Cardiac fibroblast (primary cell): ENCODE measurements at places on chromosomes 3 and 15.

DNA sequence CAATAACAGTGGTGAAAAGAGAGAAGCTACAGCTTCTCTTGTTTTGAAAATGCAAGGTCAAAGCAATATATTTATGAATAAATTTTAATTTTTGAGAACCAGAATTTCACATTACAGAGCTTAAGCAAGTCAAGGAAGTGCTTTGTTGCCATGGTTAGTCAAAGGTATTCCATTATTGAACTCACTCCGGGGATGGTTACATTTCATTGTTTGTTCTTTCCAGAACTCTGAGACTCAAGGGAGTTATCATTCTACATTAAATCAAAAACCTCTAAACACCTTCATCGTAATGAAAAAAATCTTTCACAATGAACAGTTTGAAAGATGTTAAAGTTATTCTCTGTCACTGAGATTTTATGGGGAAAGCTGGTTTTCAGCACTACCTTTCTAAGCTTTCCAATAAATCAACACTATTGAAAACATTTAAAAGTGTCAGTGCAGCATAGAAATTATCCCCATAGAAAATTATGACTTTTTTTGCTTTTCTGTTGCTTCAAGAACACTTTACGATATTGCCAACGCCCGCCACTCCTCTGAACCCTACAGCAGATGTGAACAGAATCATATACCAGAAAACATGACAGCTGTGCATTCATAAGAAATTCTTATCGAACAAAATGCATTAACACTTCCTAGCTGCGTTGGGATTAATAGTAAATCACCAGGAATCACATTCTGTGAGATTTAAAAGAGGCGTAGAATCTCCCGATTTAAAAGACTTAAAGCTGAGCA is 83.0 kb downstream of the OTOL1 start:
- no peak for DNase-seq

- DNase-seq: peak; percentile 56
Observed at GRCh38 chr3:140467104-140467577, 210.7 kb upstream of the TRIM42 start.

DNA sequence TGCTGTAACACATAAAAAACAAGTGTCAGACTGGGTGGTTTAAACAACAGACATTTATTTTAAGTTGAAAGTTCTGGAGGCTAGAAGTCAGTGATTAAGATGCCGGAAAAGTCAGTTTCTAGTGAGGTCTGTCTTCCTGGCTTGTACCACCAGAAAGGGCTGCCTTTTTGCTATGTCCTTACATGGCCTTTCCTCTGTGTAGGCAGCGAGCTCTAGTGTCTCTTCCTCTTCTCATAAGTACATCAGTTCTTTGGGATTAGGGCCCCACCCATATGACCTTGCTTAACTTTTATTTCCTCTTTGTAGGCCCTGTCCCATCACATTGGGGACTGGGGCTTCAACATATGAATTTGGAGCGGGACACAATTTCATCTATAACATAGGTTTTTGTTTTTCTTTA is 128.0 kb downstream of the BBX start:
- DNase-seq: no peak

GRCh38 chr15:93210995-93211394 is 122.0 kb upstream of the RGMA start:
- DNase-seq: no peak

GRCh38 chr3:167520266-167521005 is 46.6 kb upstream of the SERPINI2 start:
- DNase-seq: no peak

DNA sequence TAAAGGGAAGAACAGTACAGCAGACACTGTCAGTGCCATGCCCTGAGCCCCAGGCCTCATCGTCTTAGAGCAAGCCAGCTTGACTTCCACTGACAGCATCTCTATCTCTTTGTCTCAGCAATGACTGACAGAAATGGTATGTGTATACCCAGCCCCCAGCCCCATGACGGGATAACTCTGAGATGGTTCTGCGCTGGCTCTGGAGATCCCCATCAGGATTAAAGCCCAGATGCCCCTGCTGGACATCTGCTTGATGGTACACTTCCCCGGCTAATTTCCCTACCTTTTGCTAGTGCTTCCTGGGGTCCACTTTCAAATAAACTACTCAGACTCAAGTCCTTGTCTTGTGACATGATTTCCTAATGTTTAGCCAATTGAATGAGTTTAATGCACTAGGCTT is 7.6 kb downstream of the NMNAT3 start:
- no peak for DNase-seq

- DNase-seq: no peak
Observed at GRCh38 chr3:54744291-54744690, 183.6 kb downstream of the LRTM1 start.

GRCh38 chr3:46535746-46536145 is 30.4 kb downstream of the LRRC2 start:
- no peak for DNase-seq

DNA sequence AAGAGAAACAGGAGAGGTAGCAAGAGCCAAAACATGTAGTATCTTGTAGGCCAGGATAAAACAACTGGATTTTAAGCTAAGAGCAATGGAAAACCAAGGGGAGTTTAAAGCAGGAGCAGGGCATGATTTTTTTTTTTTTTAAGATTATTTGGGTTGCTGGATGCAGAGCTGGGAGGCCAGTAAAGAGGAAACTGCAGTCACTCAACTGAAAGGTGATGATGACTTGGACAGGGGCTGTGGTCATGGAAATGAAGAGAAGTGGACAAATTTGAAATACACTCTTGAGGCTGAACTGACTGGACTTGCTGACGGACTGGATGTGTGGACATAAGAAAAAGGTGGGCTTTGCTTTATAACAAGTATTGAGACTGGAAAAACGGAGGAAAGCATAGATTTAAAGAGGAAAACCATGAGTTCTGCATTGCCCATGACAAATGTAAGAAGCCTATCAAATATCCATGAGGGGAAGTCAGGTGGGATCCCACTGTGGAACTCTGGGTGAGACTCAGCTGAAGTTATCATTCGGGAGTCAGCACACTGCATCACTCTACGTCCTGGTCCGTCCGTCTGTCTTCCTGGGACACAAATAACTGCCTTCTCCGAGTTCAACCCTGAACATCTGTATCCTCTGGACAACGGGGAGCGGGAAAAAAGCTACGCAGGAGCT is 688 bp downstream of the XPC start:
- no peak for DNase-seq

DNA sequence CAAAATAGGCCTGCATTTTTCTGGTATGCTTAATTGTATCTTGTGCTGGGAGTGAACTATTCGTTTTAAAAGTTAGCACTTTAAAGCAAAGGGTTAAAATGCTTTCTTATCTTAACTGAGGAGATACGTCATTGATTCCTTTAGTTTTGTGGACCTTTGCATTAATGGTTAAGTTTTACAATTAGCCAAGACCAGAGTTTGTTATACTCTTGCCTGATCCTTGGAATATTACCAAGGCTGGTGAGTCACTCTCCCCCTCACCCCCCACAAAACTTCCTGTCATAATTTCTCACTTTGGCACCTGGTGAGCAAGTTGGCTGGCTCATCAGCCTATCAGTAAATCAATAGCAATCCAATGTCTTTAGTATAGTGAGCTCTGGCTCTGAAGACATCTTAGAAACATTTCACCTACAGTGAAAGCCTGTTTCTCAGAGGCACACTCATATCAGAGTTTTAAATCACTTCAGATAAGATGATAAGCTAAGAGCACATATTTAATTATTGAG is 26.7 kb downstream of the SLC2A2 start:
- DNase-seq: peak; percentile 76

DNA sequence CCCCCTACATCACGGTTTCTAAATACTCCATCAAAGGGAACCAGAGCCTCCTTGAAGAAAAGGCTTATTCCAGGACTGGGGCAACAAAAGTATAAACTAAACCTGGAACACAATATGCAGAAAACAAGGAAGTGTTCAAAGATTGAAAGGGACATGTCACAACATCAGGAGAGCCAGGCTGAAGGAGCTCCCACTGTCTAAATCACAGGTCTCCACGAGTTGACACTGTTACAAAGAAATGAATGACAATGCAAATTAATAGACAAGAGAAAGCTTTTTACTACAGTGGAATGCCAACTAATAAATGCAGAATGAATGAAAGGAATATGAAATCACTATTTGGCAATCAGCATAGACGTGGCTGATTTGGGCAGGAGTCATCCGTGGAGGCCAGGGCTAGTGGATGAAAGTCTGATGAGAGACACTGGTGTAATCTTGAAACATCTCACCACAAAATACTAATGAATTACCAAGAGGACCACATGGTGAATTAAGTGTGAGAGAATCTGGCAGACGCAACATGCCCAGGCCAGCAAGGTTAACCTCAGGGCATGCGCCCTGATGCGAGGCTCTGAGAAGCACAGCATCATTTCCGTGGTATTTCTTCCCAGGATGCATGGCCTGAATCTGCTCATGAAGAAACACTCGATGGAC is 123.8 kb upstream of the TJP1 start:
- DNase-seq: peak; percentile 71

- no peak for DNase-seq
Observed at GRCh38 chr15:78342021-78342420, 1.9 kb downstream of the CRABP1 start.

DNA sequence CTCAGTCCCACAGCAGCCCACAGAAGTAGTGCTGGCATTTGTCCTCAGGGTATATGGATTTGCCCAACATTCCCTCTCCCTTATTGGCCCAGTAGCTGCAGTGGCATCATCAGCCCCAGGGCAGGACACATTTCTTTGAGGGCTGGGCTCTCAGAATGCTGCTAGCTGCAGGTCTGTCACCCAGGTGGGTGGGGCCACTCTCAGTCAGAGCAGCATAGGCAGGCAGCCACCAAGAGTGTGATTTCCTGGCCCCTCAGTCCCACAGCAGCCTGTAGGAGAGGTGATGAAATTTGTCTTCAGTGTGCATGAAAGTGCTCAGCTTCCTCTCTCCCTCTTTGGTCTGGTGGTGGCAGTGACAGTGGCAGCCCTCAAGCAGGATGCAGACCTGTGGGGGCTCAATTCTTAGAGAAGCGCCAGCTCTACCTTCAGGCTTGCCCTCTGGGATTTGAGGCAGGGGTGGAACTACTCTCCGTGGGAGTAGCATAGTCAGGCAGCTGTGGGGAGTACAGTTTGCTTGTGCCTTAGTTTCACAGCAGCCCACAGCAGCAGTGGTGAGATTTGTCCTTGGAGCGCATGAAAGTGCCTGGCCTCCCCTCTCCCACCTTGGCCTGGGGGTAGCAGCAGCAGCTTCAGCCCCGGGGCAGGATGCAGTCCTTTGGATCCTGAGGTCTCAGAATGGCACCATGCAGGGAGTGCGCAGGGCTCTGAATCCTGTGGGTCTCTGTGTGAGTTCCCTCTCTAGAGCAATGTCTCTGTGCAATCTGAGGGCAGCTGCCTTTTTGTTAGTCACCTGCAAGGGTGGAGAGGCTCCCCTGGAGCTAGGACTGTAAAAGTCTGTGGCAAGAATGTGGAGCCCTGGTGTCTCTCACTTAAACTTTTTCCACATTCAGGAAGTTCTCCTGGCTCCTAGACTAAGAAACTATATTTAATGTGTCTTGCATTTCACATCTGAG is 1229.1 kb downstream of the ROBO2 start:
- DNase-seq: no peak

DNA sequence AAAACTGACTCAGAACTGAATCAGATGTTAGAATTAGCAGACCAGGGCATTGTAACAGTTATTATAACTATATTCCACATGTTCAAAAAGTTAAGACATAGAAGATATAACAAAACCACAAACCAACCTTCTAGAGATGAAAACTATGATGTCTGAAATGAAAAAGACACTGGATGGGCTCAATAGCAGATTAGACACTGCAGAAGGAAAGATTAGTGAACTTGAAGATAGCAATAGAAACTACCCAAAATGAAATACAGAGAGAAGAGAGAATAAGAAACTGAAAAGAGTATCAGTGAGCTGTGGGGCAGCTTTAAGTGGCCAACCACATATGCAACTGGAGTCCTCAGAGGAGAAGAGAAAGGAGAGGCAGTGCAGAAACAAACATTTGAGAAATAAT is 132.0 kb upstream of the ATP2B2 start:
- no peak for DNase-seq

GRCh38 chr3:11600501-11601282 is 43.0 kb downstream of the VGLL4 start:
- DNase-seq: peak; percentile 99

- DNase-seq: peak; percentile 63
Observed at GRCh38 chr3:125045194-125045593, 10.6 kb downstream of the HEG1 start.

- DNase-seq: no peak
Observed at GRCh38 chr3:158737976-158738615, 5.8 kb upstream of the RARRES1 start.

DNA sequence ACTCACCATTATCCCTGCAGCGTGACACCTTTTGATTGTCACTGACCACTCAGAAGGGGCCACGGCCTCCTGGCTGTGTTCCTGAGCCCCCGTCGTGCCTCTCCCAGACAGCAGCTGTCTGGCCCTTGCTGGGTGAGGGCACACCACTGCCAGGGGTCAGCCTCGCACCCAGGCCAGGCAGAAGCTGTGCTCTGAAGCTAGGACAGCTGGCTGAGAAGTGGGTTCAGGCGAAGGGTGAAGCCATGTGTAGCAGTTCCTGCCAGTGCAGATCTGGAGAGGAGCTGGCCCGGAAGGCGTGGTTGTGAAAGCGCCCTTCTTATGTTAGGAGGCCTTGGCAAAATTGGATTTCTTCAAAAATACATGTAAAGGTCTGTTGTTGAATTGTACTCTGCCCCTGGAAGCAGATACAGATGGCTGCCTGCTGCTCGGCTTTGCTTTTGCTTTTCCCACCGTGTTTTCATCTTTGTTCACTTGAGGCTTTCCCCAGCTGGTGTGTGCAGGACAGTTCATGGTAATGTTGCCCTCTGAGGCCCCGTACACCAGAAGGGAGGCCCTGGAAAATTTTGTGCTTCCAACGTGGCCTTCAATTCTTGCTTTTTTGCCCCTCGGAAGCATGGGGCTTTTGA is 49.1 kb downstream of the KLHL25 start:
- DNase-seq: no peak

- DNase-seq: no peak
Observed at GRCh38 chr15:40906991-40907802, 12.9 kb downstream of the VPS18 start.

GRCh38 chr15:60179786-60180391 is 175.8 kb downstream of the FOXB1 start:
- peak; percentile 74 for DNase-seq

DNA sequence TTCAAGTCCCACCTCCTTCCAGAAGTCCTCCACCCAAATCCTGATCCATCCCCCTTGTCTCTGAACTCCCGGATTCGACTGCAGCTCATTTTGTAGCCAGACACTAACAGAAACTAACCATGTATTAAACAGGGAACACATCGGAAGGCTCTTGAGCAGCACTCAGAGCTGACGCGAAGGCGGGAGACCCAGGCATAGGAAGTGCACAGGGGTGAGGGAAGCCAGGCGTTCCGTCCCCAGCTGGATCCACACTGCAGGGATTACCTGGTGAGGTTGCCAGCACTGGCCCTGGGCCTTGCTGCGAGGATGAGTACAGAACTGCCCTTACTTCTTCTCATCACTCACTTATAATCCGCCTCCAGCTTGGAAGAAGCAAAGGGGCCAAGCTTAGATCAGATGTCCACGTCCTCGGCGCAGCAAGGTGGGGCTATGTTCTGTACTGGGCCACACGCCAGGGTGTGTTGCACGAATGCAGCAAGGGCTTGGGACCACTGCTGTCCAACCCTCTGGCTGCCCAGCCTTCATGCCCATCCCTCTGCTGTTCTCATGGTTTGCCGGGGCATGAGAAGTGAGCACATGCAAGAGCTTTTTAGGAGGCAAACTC is 124.2 kb upstream of the SMAD3 start:
- DNase-seq: no peak
